ENCODE measurements at places on chromosomes 2 and 18.

DNA sequence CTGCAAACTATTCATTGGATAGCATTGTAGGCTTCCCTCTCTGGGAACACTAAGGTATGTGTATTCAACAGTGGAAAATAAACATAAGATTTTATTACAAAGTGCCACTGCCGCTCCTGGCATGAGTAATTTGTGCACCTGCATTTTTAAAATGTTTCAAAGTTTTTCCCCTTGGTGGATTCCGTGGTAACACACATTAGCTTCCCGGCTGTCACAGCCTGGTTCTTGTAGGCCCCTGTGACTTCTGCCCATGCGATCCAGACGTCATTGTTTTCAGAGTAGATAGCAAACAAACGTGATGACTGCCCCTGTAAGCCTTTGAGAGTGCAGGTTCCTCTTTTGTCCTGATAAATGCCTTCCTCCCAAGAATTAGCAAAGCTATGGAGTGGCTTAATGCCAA, 421.0 kb downstream of the ZNF521 start:
- DNase-seq, result no peak

DNA sequence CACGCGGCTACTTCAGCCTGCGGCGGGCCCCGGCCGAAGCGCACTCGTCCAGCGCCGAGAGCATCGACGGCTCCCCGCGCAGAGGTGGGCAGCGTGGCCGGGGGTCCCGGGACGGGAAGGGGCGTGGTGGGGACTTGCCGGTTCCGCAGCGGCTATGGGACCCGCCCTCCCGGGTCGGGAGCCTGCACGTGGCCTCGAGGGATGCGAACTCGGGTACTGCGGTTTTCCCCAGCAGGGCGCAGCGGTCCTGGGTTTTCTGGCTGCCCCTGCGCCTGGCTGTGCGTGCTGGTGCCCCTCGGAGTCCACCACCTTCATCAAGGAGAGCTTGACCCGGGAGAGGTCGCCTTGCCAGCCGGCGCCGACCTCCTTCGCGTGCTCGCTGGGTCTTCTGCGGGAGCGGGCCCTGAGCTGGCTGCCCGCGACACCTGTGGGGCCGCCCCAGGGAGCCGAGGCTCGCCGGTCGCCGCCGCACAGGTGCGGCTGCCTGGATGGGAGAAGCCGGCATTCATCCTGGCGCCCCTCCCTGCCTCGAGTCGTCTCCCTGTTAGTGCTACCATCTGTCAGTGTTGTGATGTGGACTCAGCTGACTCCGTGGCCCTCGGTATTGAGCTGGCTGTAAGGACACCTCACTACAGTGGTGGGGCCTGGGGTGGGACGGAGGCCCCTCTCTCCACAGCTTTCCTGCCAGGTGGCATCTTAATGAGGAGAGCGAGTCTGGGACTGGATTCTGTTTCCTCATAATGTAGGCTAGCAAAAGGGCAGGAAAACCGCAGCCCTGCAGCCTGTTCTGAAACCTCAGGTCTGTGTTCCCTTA, 177.3 kb downstream of the AGAP1 start:
- no peak for DNase-seq

DNA sequence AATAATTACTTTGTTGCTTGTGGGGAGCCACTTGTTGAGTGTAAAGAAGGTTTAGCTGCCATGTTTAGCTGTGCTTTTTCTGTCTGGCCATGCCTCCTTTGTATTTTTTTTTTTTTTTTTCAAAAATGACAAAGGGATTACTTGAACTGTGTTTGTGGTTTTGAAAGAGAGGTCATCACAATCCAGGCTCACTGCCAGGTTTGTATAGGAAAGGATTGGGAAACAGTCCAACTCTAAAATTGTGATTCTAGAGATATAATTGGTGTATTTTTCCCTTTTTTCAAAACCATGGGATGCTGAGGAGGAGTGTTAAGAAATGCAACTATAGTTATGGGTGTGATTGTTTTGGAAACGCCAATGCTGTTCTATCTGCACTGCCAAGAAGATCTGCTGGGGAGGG, 4.3 kb downstream of the ITPRIPL1 start:
- no peak for DNase-seq

GRCh38 chr18:13216711-13217465, 1.7 kb upstream of the LDLRAD4 start:
- DNase-seq, result no peak

DNA sequence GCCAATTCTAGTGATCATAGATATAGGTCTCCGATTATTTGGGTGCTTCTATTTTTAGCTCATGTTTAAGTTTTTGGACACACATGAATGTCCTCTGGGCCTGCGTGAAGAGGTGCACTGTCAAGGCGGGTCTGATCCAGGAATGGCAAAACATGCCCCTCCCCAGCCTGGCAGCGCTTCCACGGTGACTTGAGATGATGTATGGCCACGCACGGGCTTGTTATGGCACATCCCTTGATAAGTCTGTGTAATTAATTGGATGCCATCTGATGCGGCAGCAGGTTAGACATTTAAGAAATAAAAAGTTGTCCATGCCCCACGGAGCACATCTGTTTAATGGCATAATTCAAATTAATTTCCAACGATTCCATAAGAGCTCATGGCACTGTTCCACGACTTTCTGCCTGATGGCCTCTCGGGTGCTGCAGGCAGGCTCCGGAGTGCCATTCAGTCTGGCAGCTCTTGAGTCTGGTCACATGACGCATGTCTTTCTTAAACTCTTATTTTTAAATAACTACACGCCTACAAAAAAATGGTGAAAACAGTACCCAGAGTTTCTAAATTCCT, 151.4 kb downstream of the ACKR3 start:
- no peak for DNase-seq

DNA sequence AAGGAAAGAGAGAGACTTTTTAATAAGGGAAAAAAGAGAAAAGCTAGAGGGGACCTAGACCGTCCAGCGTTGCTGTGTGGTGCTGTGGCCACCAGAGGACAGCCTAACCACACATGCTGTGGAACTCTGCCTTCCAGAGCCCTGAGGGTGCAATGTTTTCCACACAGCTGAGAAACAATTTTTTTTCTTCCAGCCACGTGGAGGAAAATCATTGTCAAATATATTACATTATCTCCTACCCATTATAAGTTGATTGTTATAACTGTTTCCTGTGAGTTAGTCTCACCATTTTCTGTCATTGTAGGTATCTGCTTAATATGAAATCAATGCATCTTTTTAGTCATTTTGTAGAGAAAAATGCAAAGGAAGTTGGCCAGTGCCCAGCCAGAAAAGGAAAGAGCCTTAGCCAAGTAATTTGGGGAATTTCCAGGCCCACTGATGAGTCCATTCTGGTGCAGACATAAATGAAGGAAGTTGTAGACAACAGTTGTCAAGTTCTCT, 5.9 kb upstream of the MRPL19 start:
- peak; percentile 9 for DNase-seq

DNA sequence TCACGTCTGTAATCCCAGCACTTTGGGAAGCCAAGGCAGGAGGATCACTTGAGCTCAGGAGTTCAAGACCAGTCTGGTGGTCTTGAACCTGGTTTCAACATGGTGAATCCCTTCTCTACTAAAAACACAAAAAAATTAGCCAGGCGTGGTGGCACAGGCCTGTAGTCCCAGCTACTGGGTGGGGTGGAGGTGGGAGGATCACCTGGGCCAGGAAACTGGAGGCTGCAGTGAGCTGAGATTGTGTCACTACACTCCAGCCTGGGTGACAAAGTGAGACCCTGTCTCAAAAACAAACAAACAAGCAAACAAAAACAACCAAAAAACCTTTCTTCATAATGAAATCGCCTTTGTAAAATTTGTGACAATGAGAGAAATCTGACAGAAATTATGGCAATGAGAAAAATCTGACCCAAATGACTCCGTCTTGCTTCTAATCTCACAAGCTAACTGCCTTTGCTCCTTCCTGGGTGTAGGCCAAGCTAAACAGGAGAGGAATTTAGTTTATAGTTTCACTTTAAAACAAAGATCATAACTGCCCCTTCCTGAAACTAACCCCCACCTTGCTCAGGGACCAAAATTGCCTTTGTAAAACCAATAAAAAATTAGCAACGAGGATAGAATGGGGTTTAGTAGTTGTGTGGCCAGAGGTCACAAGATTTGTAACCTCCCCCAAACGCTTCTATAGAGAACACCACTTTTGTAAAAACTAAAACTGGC, 60.7 kb upstream of the KIF5C start:
- no peak for DNase-seq

GRCh38 chr18:23247331-23247730, 112.0 kb downstream of the CABLES1 start:
- DNase-seq, result no peak

- DNase-seq, result no peak
Measured at GRCh38 chr2:51424418-51424817, 392.5 kb upstream of the NRXN1 start.

- DNase-seq, result no peak
Measured at GRCh38 chr18:76452357-76452756, 42.7 kb downstream of the ZNF516 start.

- DNase-seq, result peak; percentile 54
Measured at GRCh38 chr2:26970244-26970927, at the start of gene MAPRE3. Gene MAPRE3, plus strand, starts transcription at chr2:26970637. Its CDS starts 51,582 bp downstream, at chr2:27022219.

GRCh38 chr18:8031496-8031895, 464.4 kb downstream of the PTPRM start:
- DNase-seq, result no peak

GRCh38 chr2:54534625-54535024, 78.5 kb downstream of the SPTBN1 start:
- DNase-seq, result no peak

DNA sequence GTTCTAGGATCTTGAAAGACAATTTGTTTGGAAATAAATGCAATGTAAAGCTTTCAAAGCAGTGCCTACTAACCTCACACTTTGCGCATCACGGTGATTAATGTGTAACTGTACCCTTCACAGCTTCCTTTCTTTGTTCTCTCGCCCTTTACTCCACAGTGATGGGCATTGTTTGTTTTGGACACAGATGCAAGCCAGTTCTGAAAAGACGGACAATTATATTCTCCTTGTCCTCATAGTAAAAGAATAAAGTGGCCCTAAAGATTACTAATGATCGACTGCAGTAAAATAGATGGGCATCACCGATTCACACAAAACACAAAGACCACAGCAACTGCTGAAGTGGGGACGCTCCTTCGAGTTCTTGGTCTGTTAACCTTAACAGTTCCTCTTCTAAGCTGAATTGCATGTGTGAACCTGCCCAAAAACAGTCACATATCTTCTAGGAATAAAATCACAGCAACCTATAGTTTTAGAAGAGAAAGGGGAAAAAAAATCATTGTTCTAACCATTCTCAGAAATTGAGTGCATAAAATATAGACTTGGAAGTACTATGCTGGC, 7.7 kb downstream of the L3MBTL4 start:
- no peak for DNase-seq

- no peak for DNase-seq
Measured at GRCh38 chr2:235534678-235535422, 41.0 kb downstream of the AGAP1 start.

DNA sequence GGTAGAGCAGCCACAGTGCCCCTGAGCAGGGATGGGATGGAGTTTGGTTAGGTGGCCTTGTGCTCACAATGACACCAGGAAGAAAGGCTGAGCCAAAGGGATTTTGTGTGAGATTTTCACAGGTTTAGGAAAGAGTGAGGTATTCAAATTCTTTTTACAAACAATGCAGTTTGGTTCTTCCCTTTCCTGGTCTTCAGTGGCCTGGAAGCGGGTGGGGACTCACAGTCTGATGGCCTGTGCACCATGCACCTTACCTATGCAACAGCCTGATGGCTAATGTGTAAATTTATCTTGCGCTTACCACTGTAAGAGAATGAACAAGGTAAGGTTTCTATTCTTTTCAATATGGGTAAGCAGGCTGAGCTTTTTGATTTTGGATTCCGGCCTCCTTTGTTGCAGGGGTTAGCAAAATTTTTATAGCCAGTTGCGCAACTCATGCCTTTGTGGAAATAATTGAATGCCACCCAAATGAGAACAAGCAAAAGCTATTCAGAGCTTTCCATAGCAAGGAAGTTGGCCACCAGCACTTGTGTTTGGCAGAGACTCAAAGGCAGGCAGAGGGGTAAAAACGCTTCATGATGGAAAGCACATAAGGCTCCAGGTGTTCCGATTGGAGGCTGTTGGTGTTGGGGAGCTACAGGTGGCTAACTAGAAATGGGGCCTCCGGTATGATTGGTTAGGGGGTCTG, 23.8 kb upstream of the IL1R2 start:
- no peak for DNase-seq

- DNase-seq, result no peak
Measured at GRCh38 chr2:239821694-239822075, 203.5 kb downstream of the NDUFA10 start.

- no peak for DNase-seq
Measured at GRCh38 chr2:20534913-20535801, 88.3 kb downstream of the RHOB start.

DNA sequence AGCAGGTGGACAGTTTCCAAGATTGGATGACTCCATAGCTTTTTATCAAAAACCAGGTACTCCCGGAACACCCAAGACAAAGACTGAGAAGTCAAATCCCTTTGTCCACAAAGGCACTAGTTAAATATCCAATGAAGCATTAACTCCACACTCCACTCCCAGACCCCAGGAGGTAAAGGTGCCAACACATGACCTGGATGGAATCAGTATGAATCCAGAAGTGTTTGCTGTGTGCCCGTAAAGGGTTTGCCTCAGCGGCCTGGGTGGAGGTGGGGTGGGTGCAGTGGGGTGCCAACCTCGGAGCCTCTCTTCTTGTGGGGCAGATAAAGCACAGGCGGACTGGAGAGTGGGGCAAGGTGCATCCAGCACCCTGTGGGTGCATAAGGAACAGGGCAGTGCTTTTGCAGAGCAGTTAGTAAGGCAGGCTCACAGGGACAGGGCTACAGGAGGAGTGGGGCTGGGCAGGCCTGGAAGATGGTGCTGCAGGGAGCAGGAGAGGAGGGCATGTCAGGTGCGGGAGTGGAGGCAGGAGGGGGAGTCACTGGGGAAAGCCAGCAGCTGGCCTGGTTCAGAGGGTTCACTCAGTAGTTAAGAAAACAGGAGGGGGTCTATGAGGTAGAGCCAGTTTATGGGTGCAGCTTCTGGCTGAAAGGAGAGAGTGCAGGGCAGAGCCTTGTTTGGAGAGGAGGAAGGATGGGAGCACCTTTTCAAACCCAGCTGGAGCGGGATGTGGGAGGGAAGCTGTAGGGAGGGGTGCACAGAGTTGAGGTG, 208.4 kb upstream of the SMAD2 start:
- no peak for DNase-seq
